ENCODE measurements at places on chromosomes 1 and 21.
A peak's percentile ranks its signal among the peaks of the same experiment; 100 is the strongest.

GRCh38 chr1:201466492-201466891 lies 2.5 kb downstream of the PHLDA3 start:
- DNase-seq, result no peak

DNA sequence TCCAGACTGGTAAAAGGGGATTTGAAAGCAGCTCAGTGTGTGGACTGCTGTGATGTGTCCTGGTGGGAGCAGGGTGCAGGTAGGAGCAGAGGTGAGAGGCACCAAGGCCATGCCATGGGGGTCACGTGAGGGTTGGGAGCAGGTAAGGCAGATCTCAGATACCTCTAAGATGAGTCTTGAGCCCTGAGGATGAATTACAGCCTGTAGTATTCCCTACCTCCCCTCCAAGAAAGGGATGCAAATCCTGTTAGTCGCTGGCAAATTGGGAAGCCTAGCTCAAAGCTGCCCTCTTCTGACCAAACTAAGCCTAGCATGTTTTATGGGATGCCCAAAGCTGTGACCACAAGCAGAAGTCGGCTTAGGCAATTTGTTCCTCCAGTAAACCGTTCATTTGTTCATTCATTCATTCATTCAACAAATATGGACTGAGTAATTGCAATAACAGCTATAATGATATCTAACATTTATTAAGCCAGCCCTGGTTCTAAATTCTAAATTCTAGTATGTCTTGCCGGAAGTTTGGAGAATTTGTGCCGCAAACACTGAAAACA lies 3.9 kb upstream of the NUAK2 start:
- peak; percentile 1 for DNase-seq

GRCh38 chr1:89466307-89466930 lies 58.2 kb upstream of the LRRC8B start:
- DNase-seq, result no peak

- no peak for DNase-seq
These were observed 51.7 kb upstream of the POU3F1 start for GRCh38 chr1:38098101-38098847.

- DNase-seq, result no peak
These were observed 22.2 kb upstream of the PARP1 start for GRCh38 chr1:226429858-226430715.

GRCh38 chr1:232457595-232457994 lies 172.3 kb downstream of the SIPA1L2 start:
- DNase-seq, result no peak

DNA sequence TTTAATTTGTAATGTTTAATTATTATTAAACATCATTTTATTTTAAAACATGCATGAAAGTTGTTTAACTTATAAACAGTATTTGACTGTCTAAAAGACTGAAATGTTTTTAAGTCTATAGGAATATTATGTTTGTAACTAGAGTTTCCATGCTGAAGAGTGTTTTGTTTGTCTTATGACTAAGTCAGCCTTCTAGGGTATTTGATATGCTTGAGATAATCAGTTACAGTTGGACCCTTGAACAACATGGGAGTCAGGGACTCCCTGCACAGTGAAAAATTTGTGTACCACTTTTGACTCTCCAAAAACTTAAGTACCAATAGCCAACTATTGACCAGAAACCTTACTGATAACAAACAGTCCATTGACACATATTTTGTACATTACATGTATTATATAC lies 45.5 kb upstream of the KANK4 start:
- no peak for DNase-seq

DNA sequence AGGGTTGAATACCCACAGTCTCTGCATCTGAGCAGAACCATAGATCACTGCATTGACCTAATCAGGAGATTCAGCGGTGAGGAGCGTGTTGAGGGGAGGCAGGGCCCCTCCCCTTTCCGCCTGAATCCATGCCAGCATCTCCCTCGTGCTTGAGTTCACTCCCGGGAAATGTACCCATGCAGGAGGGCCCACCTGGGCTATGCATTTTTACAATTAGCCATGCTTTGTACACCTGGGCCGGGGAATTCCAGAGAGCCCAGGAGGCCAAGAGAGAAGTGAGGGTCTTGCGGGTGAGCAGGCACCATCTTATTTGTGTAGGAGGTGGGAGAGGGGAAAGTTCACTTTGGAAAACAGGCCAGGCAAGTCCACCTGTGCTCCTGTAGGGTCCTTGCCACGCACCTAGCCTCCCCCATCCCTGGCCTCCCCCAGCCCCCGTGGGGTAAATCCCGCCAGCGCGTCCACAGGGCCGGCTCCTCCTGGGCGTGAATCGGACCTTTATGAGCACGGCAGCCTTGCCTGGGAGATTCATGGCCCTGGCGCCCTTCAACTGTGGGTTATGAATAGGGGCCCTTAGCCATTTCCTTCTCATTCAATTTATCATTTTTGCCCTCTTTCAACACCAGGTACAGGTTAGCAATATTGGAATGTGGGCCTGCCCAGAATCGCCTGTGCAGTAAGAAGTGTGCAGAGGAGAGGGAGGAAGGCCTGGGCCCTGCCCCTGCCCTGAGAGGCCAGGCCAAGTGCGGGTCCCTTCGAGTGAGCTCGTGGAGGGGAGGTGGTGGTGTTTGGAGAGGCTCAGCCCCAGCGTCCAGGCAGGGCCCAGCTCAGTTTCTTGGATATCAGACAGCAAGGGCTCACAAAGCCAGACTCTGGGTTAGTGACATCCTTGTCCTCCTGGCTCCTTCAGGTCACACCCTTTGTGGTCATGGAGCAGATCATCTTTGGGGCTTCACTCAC lies 84.4 kb upstream of the ACTRT2 start:
- DNase-seq, result no peak

- no peak for DNase-seq
These were observed 61.0 kb downstream of the POFUT2 start for GRCh38 chr21:45226540-45227326.

DNA sequence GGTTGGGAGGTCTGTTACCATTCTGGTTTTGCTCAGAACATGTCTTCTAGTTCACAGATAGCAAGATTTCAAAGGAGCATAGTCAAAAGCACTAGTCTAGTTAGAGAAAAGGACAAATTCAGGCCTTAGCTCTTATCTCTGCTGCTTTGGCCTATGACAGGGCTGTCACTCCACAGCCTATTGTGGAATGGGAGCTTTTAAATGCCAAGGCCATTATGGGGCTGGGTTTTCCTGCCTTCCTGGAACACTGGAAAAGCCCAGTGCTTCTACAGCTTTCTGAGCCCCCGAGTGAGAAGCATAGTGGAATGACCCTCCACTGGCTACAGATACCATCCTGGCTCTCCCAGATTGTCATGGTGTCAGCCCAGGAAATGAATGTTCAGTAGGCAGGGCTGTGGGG lies 9.3 kb downstream of the MTFR1L start:
- no peak for DNase-seq

GRCh38 chr1:212700892-212701819 lies 1.5 kb upstream of the BATF3 start:
- no peak for DNase-seq

DNA sequence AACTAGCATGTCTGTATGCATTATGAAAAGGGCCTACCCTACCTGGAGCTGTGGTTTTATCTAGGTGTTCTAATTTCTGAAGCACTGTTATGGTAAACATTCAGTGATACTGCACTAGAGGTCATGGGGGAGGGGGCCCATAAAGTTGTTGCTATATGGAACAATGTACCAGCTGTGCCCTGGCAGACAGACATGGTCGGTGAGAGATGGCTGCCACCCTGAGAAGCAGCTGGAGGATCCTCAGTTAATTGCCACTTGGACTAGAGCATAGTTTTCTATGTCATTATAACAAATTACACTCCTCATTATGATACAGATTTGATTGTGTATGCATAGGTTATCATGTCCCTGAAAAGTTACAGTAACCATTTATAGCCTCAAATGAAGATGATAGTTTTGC lies 45.4 kb downstream of the ILDR2 start:
- DNase-seq, result no peak

GRCh38 chr1:86382878-86383277 lies 13.2 kb downstream of the ODF2L start:
- DNase-seq, result no peak

DNA sequence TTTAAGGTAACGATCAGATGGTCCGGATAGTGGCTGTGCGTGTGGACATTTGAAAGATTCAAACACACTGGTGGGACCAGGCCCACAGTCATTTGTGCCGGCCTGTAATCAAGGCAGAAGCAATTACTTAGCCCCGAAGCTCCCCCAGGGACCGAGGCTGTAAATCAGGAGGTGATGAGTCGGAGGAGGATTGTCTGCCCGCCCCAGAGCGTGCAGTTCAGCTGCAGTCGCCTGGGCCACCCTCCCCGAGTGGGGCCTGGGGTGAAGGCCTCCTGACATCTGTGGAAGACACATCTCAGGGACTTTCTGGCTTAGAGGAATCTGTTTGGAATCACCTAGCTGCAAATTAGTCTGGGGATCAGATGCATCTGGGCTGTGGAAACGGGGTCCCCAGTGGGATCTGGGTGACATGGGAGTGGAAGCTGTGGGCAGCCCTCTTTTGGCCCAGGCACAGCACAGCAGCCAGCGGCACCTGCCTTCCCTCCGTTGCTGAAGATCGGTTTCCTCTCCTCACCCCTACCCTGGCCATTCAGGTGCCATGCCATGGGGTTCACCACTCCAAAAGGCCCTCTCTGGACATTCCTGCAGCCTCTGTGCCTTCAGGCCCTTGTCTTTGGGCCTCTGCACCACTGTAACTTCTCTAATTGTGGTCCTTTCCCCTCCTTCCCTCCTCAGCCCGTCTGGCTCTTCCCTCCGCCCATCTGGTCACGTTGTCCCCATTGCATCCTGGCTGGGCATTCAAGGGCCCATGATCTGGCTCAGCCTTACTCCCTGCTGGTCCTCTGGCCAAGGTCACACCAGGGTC lies 25.7 kb downstream of the LHX4 start:
- no peak for DNase-seq

GRCh38 chr1:15836772-15837669 lies 10.5 kb upstream of the SPEN start:
- DNase-seq, result no peak

DNA sequence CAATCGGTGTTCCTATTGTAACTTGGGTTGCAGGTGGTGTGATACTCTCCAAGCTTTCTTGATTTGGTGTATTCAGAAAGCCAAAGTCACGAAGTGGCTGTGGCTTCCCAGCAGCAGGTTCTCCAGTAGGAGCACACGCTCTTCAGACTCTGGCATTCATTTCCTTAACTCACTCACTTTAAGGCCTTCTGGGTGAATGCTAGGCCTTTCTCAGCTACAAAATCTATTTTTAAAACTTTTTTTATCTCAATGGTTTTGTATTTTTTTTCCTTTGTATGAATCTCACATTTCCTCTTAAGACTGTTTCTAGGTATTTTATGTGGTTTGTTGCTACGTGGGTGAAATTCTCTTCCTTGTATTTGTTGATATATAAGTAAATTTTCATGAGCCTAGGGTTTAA lies 22.9 kb upstream of the PKN2 start:
- DNase-seq, result no peak

GRCh38 chr1:234533975-234534876 lies 55.2 kb upstream of the TARBP1 start:
- DNase-seq, result no peak

DNA sequence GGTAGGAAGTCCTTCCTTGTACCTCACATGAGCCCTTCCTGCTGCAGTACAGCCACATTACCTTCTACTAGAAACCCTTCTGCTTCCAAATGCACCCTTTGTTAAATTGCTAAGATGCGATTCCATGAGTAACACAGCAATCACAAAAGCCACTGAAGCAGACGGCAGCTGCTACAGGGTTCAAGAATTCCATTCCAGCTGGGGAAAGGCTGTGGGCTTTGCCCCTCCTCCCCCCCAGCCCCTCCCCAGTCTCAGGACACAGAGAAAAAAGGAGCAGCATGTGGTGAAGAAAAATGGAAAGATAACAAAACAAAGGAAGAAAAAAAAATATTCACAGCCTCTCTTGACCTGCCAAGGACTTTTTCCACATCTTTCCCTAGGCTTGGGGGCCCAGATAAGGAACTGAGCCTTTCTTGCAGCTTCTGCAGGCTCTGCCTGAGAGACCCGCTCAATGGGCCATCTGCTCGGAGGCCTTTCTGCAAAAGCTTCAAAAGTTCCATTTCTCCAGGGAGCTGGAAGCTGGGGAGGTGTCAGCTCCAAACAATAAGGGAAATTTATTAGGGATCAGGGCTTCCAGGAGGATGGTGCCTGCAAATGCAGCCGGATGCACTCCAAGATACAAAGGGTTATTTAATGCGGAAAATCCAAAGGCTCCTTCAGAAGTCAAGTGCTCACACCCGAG lies 72.1 kb downstream of the SYT2 start:
- DNase-seq, result no peak

DNA sequence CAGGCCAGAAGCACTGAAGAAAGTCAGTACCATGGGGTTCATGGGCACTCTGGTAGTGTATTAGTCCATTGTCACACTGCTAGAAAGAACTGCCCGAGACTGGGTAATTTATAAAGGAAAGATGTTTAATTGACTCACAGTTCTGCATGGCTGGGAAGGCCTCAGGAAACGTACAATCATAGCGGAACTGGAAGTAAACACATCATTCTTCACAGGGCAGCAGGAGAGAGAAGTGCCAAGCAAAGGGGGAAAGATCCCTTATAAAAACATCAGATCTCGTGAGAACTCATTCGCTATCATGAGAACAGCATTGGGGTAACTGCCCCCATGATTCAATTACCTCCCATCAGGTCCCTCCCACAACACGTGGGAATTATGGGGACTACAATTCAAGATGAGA lies 20.2 kb upstream of the ROR1 start:
- DNase-seq, result no peak

GRCh38 chr1:5780324-5780716 lies 211.9 kb downstream of the NPHP4 start:
- no peak for DNase-seq

DNA sequence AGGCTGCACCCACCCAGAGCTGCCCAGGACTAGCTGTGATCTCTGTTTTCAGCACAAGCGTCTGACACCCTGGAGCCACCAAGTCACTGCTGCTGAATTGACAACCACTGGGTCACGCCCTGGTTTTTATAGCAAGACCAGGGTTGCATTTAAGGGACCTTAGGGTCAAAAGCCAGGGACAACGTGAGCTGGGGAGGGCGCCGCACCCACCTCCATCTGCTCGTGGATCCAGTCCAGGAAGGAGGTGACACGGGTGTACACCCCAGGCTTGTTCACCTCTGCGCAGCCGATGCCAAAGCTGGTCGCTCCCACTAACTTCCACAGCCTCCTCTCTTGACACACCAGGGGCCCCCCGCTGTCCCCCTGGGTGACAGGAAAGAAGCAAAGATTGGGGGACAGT lies 9.2 kb upstream of the TFF1 start:
- DNase-seq, result no peak

DNA sequence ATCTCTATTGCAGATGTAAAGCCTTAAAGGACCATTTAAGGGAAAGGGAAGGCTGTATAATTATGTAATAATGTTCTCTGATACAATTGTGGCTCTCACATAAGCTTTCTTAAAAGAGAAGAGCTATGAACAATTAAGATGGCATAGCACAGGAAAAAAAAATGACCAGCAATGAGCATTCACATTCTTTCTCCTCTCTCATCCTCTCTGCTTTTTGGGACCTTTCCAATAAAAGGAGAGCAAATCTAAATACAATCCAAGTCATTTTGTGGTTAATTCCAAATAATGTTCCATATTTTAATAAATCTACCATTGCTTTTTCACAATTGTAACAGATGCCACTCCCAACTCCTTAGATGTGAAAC lies 23.5 kb downstream of the SMYD3 start:
- no peak for DNase-seq

- no peak for DNase-seq
These were observed 8.1 kb upstream of the TNFRSF4 start for GRCh38 chr1:1221887-1222574.

- DNase-seq, result no peak
These were observed 122.5 kb upstream of the NCAM2 start for GRCh38 chr21:20875742-20876141.
